Fibroblast of skin of left quadriceps (primary cell): ENCODE measurements at places on chromosomes 3 and 15.

- DNase-seq = no peak
Measured at GRCh38 chr3:68467465-68467864, 464.9 kb downstream of the TAFA4 start.

DNA sequence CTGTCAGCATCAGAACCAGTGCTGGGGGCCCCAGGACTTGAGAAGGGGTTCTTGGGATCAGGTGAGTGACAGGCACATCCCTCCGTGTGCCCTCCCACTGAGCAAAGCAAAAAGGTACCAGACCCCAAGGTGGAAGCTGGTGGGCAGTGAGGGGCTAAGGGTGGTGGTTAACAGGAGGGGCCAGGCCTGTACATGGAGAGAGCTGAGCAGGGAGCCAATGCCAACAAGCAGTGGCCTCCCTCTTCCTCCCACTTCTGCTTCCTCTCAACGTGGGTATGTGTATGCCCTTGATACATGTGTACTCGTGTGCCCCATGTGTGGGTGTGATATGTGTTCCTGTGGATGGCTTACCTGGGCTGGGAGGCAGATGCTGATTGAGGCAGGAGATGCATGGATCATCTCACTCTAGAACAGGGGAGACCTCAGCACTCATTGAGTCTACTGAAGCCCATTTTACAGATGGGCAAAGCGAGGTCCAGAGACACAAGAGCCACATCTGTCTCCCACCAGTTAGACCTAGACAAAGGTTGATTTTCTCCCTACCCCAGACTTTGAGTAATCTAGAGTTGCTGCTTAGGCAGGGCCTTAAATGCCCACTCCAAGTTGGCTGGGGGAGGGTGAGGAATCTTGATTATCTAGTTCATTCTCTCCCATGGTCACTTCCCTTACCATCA, 945 bp downstream of the VIPR1 start:
- no peak for DNase-seq

GRCh38 chr15:61195116-61196002, 33.7 kb downstream of the RORA start:
- no peak for DNase-seq

DNA sequence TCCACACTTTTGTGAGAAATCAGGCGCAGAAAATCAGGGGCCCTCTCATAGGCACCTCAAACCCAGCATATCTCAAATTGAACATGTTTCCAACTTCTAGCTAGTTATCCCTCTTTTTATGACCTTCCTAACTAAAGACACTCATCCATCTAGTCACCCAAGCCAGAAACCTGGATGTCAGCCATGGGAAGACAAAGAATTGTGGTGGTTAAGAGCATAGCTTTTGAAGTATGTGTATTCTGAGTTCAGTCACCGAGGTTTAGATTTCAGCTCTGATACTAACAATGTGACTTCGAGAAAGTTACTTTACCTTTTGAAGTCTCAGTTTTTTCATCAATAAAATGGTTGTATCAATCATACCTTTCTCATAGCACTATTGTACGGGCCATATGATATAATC, 495.5 kb downstream of the NLGN1 start:
- DNase-seq = peak; percentile 59

GRCh38 chr15:68985361-68985891, 29.1 kb upstream of the NOX5 start:
- DNase-seq = no peak

DNA sequence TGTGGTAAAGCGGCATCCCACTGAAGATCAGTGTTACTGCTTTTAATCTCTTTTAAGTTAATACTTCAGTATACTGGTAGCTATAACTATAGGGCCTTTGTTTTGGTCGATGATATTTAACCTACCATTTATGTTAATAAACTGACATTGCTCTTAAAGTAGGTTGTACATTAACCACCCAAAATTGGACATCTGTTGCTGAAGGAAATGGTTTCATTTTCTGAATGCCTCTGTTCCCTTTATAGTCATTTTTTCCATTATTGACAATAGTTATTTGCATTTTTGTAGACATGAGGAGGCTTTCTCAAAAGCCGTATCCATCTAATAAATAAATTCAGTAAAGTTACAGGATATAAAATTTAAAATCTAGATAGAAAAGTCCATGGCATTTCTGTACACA, 252.4 kb upstream of the UBE2E1 start:
- DNase-seq = no peak

- DNase-seq = peak; percentile 13
Measured at GRCh38 chr15:81819924-81820635, 225.7 kb downstream of the MEX3B start.

DNA sequence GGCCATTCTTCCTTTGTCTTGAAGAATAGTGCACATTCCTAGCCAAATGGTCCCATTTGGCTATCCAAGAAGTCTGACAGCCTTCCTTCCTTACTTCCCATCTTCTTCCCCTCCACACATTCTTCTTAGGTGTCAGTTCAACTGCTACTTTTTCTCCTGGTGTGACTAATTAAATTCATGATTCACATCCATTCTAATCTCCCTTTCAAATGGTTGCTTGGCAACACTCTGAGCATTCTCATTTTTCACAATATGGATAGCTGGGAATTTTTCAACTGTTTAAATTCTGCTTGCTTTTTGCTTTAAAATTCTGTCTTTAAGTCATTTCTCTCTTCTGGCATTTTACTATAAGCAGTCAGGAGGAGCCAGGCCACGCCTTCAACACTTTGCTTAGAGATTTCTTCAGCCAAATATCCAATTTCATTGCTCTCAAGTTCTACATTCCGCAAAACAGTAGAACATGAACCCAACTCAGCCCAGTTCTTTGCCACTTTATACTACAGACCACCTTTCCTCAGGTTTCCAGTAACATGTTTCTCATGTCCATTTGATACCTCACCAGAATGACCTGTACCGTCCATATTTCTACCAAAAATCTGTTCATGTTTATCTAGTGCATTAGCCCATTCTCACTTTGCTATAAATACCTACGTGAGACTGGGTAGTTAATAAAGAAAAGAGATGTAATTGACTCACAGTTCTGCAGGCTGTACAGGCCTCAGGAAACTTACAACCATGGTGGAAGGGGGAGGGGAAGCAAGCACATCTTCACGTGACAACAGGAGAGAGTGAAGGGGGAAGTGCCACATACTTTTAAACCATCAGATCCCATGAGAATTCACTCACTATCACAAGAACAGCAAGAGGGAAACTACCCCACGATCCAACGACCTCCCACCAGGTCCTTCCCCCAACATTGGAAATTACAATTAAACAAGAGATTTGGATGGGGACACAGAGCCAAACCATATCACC, 31.9 kb upstream of the MCF2L2 start:
- no peak for DNase-seq

DNA sequence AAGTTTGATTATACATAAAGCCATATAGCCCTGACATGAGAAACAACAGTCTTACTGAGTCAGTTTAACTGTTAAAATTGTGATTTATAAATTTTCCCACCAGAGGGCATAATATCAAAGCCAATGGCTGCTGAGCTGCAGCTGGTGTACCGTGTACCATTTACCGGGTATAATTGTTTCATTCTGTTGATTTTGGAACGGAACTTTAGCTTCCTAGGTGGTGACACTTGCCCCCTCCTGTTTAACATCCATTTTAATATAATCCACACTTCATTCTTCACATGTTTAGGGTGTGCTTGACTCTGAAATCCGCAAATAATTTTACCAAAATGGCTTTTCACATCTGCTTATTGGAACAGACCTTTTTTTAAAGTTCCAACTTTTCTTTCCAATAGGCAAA, 72.8 kb downstream of the SLC9A9 start:
- DNase-seq = no peak

- DNase-seq = no peak
Measured at GRCh38 chr3:12455740-12456139, 28.5 kb upstream of the TSEN2 start.

DNA sequence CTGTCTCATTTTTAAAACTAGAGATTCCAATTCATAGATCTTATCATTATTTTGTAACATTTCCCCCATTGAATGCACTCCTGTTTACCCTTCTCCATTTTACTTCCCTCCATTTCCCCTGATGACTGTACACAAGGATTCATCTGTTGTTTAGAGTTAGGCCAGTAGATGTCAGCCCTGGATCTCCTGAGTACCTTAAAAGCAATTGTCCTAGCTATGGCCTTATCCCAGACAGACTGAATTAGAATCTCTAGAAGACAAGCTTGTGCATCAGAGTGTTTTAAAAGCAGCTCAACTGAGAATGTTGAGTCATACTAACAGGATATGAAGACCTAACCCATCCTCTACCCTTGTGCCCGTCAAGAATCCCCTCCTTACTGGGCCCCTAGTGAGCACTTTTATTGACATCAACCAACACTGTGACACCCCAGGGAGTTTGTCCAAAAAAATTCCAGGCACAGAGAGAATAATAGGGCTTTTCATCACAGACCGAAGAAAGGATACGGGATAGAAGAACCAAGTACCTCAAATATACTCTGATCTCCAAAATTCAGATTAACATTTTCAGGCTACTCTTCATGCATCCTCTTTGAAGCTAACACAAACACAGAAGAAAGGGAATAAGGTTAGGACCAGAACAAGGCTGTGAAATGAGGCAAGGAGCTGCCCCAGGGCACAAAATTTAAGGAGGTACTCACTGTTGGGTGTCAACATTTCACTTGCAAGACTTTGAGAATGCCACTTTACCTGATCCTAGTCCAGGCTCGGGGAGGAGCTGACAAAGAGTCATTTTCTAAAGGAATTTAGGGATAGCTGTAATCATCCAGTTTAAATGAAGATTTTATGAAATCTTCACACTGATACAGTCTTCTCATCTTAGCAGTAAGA, 17.1 kb downstream of the ZBED2 start:
- peak; percentile 70 for DNase-seq

DNA sequence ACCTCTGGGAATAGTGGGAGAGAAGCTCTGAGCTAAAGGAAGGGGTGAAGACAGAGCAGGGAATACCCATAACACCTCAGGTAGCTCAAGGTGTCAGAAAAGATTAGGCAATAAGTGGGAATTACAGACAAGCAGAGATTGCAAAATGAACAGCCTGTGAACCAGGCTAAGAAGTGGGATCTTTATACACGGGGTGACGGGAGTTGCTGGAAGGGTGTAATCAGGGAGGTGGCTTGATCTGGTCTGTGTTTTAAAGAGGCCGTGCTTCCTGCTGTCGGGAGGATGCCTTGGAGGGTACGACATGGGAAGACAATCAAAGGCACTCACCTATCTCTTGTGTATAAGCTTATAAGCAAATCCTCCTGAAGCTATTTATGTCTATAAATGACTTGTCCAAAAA, 216.3 kb downstream of the CLSTN2 start:
- DNase-seq = no peak

DNA sequence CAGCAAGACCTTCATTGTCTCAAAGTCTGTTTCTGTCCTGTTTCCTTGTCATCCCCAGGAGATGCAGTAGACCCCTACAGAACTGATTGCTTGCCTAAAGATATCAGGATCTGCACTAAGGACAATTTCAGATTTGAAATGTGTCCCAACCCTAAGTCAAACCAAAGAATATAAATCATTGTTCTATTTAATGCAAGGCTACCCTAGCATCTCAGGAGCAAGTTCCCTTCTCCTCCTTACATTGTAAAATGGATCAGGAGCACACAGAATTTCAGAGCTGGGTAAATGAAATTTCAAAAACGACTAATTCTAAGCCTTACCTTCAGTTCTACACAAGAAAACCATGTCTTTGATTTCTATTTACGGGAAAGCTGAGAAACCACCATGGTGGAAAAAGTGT, 360.9 kb upstream of the KCNH8 start:
- DNase-seq = no peak

DNA sequence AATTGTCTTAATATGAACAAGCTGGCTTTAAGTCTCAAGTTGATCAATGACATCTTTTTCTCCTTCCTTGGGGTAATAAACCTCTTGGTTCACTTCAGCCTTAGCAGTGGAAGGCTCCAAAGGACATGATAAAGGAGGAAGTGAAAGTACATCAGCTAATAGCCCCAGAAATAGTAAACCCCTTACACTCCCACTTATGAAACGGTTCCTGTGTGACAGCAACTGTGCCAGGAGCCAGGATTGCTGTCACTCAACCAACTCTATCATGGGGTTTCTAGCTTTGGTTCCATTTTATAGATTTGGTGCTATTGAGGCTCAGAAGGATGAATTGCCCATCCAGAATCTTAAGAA, 216.7 kb downstream of the ABHD5 start:
- DNase-seq = no peak

GRCh38 chr3:60307562-60308199, 943.6 kb downstream of the FHIT start:
- no peak for DNase-seq

DNA sequence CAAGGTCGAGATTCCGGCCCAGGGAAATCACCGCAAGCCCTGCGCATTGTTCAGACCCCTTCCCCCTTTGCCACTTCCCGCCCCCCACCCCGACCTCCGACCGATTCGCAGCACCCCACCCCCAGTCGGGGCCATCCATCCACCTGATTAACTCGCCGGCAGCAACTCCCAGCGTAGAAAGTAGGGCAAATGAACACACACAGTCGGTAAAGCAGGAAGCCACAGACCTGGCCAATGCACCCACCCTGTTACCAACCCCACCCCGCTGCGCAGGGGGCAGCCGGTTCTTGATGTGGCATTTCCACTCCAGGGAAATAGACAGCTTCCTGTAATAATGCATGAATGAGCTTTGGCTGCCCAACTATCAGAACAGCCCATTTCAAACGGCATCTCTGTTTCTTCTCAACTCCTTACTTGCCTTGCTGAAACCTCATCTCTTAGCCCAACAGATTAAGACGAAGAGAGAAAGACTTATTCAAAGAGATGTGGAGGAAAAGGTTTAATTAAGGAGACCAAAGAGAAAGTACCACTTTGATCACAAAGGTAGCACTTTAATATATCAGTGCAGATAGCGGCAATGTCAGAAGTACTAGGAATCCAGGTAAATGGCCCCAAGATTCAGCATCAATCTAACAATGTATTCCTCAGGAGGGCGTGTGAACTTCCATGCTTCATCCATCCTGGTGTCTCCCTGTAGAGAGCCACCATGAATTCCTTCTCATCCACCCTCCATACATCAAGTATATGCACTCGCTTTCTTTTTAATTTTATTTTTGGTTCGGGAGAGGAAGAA, 1.9 kb downstream of the TNIK start:
- no peak for DNase-seq

DNA sequence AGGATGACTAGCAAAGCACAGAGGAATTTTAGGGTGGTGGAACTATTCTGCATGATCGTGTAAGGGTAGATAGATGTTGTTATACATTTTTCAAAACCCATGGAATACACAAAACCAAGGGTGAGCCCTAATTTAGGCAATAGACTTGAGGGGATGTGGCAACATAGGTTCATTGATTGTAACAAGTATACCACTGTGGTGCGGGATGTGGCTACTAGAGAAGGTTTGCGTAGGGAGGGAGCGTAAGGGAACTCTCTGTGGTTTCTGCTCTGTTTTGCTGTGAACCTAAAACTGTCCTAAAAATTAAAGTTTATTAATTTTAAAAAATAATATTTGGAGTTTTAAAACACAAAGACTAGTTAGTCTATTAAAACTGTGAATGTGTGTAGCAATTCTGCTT, 202.8 kb downstream of the PLCL2 start:
- no peak for DNase-seq
